ENCODE measurements at places on chromosomes 3 and 15.
A peak's percentile ranks its signal among the peaks of the same experiment; 100 is the strongest.

GRCh38 chr3:46017720-46018119 lies 9.6 kb downstream of the XCR1 start:
- no peak for DNase-seq

GRCh38 chr3:50352781-50353180 lies 2.1 kb downstream of the CYB561D2 start:
- DNase-seq: no peak

- DNase-seq: no peak
These were observed 6.3 kb upstream of the BHLHE40 start for GRCh38 chr3:4972652-4973643.

DNA sequence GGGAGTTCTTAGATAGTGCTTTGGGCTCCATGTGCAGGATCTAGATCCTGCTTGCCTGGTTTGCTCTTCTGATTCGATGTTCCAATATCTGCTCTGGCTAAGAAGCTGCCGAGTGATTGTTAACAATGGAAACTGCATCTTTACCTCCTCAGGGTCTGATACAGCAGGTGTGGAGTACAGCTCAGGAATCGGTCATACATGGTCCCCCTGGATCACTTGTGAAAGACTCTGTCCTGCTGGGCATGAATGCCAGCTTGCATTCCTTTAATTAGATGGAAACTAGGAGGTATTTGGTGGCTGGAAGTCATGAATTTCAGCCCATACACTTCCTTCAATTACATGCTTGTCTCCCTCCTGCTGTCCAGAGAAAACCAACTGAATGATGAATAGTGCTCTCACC lies 95.3 kb downstream of the CHRNA7 start:
- DNase-seq: no peak

- no peak for DNase-seq
These were observed 3.7 kb downstream of the IQSEC1 start for GRCh38 chr3:13069495-13069894.

DNA sequence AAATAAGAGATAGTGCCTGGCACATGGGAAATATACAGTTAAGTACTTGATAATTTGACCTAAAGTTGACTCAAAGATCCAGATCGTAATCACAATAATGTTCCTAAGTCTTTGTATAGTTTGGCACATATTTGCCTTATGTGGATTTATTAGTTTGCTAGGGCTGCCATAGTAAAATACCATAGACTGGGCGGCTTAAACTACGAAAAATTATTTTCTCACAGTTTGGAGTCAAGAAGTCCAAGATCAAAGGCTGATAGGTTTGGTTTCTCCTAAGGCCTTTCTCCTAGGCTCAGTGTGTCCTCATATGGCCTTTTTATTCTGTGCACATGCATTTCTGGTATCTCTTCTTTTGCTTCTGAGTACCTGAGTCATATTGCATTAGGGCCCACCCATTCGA lies 453.7 kb downstream of the NAALADL2 start:
- DNase-seq: no peak

- no peak for DNase-seq
These were observed 129.8 kb downstream of the MEX3B start for GRCh38 chr15:81915990-81916389.

DNA sequence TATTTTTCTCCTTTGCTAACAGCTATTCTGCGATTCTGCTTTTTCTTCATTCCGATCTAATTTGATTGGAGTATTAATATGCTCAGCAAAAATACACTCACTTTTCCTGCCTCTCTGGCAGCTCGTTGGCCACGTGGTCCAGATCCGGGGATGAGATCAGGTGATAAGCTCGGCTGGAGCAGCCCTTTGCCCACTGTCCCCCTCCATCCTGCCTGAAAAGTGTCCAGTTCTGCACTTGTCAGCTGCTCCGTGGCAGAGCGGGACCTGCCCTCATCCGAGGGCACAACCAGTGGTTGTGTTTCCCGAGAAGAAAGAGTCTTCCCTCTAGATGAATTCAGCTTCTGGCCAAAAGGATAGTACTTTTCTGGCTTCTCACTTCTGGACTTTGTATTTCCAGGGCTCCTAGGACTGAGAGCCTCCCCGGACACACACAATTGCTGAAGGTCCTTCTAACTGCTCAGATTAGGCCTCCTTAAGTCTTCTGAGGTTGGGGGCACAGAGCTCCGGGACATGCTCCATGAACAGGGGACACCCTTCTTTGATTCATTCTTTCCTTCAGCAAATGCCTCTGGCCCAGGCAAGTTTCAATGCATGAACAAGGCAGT lies 103.9 kb upstream of the ALDH1A3 start:
- no peak for DNase-seq

DNA sequence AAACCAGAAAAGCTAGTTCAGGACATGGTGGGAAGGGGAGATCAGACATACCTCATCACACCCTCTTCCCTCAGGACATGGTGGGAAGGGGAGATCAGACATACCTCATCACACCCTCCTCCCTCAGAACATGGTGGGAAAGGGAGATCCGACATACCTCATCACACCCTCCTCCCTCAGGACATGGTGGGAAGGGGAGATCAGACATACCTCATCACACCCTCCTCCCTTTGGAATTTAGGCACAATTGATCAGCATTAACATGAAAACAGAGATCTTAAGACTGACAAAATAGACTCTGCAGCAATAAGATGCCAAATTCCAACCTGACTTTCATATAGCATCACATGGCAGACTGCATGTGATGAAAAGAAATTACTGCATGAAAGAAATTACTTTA lies 412.7 kb upstream of the ZNF717 start:
- no peak for DNase-seq

DNA sequence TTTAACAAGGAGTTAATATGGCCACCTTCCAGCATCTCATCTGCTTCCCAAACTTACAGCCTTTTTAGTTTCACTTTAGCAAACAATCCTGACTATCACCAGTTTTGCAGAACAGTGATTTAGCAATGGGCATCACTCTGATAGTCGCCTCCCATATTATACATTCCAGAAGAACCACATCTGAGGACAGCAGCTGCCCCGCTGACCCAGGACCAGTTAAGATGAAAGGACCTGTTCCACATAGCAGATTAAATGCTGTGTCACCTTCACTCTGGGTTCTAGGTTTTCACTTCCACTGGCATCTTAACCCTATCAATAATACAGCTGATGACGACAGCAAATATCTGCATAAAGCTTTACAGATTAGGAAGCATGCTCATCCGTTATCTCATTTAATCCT lies 99.8 kb downstream of the TRIM69 start:
- no peak for DNase-seq

DNA sequence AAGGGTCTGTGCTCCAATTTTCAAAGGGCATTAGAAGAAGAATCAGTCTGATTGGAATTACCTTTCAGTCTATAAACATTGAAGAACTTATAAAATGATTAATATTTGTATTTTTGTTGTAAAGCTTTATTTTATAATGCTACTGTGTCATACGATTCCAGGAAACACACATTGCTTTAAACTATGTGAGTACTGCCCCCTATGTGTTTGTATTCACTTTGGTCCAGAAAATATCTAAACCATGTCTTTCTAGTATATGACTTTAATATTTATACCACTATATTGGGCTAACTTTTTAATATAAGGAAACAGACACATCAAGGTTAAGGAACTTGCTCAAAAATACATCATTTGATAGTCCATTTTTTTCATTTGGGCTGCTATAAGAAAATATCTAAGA lies 3.2 kb upstream of the RIOX2 start:
- DNase-seq: no peak

- DNase-seq: peak; percentile 74
These were observed 584.4 kb upstream of the TBL1XR1 start for GRCh38 chr3:177781686-177782161.

GRCh38 chr3:37227870-37228549 lies 53.6 kb upstream of the LRRFIP2 start:
- DNase-seq: no peak

- DNase-seq: no peak
These were observed 3.0 kb upstream of the ARHGAP31 start for GRCh38 chr3:119291062-119291700.

All from right hindlimb (tissue), 1 donor.